ENCODE measurements at places on chromosomes 11 and 22. TPM values are rescaled to one million over a fixed set of nuclear protein-coding genes. Genes with fewer than 3 reads are reported as not detected.

The NCF4 gene
- total RNA-seq, result not detected

The GANAB gene
- 612 TPM for total RNA-seq

The FOLR1 gene
- not detected for total RNA-seq

The CRYBB3 gene
- total RNA-seq, result not detected

The DDI1 gene
- total RNA-seq, result not detected

The TMEM132A gene
- 41.5 TPM for total RNA-seq

The TPP1 gene
- 429 TPM for total RNA-seq

The SC5D gene
- 66.0 TPM for total RNA-seq

The TRIM49D2 gene
- total RNA-seq, result not detected

The LRRC4C gene
- total RNA-seq, result 0.46 TPM

The RAG2 gene
- total RNA-seq, result not detected

The CTSF gene
- total RNA-seq, result 52.2 TPM

The TSPAN18 gene
- 0.10 TPM for total RNA-seq

The RPS25 gene
- total RNA-seq, result 196 TPM

The HORMAD2 gene
- total RNA-seq, result not detected

The ARHGAP20 gene
- total RNA-seq, result 3.0 TPM

The OR4C45 gene
- total RNA-seq, result not detected

The APOA4 gene
- not detected for total RNA-seq

The SLC29A2 gene
- total RNA-seq, result 0.78 TPM

The OR6X1 gene
- total RNA-seq, result not detected

The CHST1 gene
- 3.6 TPM for total RNA-seq
